ENCODE measurements at places on chromosomes 1 and 21.
A peak's percentile ranks its signal among the peaks of the same experiment; 100 is the strongest.

GRCh38 chr1:2526824-2527555 is 594 bp upstream of the PANK4 start:
- peak; percentile 63 for DNase-seq

DNA sequence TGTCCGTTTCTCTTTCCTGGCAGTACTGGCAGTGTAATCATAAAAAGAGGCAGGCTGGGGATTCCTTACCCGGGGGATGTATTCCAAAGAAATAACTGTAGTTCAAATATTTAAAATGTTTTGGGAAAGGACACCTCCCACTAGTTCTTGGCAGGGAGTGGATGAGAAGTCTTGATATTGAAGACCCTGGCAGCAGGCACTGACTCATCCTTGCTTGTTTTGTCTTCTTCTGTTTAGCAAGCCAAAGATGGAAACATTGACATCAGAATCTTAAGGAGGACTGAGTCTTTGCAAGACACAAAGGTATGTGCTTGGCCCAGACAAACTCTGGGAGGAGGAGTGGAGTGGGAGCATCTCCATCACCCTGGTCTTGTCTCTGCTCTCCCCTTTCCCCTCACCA is 639 bp downstream of the IL20 start:
- no peak for DNase-seq

GRCh38 chr1:6867729-6868659 is 82.7 kb downstream of the CAMTA1 start:
- DNase-seq, result no peak

DNA sequence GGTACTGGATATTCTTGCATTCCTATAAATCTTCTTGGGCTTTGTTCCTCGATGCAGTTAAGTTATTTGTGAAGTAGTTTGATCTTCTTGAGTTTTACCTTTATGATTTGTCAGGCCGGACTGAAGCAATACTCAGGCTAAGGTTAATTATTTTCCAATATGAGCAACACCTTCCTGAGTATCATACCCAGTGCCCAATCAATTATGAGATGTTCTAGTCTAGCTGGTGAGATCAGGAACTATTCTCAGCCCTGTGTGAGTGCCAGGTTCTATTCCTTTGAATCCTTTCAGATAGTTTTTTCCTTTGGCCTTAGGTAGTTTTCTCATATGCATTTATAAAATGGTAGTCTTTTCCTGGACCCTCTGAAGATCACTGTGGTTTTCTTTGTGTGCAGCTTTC is 92.5 kb downstream of the SCMH1 start:
- no peak for DNase-seq

- DNase-seq, result no peak
Observed at GRCh38 chr1:202603435-202603834, 106.8 kb downstream of the SYT2 start.

Data from epithelial cell of prostate (primary cell).